ENCODE measurements at places on chromosomes 2 and 18.

GRCh38 chr2:99140056-99140859, 1.2 kb upstream of the C2orf15 start:
- DNase-seq, result no peak

- DNase-seq, result no peak
Measured at GRCh38 chr2:80050246-80050645, 254.3 kb downstream of the LRRTM1 start.

- DNase-seq, result peak; percentile 74
Measured at GRCh38 chr2:53129851-53130250, 637.8 kb upstream of the CHAC2 start.

DNA sequence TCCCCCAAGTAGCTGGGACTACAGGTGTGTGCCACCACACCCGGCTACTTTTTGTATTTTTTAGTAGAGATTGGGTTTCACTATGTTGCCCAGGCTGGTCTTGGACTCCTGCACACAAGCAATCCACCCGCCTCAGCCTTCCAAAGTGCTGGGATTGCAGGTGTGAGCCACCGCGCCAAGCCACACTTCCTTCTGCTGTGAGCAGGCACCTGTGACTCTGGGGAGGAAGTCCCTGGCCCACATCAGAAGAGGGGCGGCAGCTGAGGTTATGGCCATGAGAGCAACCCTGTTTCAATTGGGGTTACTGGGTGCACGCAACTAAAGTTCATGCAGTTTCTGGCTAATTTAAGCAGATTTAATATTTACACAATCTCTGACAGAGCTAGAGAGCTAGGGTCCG, 91.0 kb downstream of the PLB1 start:
- no peak for DNase-seq

- DNase-seq, result no peak
Measured at GRCh38 chr18:48254077-48254602, 155.0 kb downstream of the ZBTB7C start.

- no peak for DNase-seq
Measured at GRCh38 chr2:96739076-96739632, 710 bp downstream of the LMAN2L start.

DNA sequence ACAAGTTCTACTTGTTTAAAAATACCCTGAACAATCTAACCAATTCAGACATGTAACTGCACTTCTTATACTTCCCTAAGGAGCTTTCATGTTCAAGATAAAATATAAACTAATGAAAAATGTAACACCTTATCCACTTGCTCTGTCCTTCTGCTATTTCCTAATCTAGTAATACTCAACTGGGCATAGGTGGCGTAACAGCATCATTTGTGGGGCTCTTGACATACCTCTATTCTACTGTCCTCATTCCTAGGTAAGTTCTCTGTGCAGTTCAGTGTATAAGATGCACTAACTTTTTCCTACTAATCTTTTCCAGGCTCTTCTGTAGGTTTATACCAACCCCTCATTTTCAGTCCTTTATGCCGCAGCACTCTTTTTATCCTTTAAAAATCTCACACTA, 36.7 kb downstream of the PRKD3 start:
- DNase-seq, result no peak

- no peak for DNase-seq
Measured at GRCh38 chr18:74225193-74225840, 66.4 kb downstream of the CYB5A start.

DNA sequence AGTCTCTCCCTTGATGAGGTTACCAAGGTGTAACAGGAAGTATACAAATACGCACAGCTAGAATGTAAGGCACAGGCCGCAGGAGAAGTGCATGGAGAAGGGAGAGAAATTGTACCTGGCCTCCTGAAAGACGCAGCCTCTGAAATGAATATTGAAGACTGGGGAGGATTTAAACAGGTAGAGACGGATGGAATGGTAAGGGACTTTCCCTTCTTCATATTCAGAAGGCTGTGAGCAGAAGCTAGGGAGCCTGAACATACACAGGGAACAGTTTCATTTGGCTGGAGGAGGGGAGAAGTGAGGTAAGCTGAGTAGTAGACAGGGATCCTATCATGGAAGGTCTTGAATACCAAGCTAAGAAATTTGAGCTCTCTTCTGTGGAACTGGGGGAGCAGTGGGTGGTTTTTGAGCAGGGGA, 112.7 kb downstream of the ANKRD44 start:
- no peak for DNase-seq

GRCh38 chr2:178761759-178762371, 45.4 kb downstream of the TTN start:
- peak; percentile 37 for DNase-seq

DNA sequence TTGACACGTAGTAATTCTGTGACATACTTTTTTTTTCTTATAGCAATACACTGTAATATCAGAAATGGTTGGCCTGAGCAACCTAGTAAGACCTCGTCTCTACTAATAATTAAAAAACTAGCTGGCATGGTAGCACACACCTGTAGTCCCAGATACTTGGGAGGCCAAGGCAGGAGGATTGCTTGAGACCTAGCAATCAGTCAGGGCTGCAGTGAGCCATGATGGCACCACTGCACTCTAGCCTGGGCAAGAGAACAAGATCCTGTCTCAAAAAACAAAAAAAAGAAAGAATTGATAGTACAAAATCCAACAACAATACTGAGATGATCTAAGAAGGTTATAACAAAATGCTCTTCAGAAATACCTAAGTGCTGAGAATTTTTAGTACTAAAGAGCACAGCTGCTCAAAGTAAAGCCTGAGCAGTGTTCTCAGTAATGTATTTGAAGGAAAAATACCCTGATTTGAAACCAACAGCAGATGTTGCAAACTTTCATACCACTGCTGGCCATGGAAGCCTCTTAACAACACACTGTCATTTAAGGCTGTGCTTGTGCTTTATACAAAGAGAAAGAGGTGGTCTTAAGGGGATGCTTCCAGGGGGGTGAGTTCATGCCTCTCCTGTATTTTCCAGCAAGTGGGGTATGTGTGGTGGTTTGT, 132.6 kb upstream of the CDCA7 start:
- DNase-seq, result no peak

DNA sequence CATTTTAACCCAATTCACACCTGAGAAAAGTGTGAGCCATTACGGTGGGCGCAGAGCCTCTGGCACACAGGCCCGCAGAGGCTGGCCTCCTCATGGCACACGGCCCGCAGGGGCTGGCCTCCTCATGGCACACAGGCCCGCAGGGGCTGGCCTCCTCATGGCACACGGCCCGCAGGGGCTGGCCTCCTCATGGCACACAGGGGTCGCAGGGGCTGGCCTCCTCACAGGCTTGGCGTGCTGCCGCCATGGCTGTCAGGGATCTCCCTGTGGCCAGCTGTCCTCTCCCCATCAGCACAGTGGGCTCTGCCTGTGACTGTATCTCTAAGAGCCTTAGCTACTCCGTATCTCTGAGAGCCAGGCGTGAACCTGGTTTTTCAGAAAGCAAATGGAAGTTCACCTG, 24.6 kb downstream of the ANO7 start:
- no peak for DNase-seq

- DNase-seq, result no peak
Measured at GRCh38 chr2:202406445-202406978, 30.4 kb downstream of the BMPR2 start.

GRCh38 chr2:8168022-8168717, 513.7 kb upstream of the ID2 start:
- DNase-seq, result no peak

- DNase-seq, result no peak
Measured at GRCh38 chr2:45394842-45395241, 216.2 kb downstream of the SRBD1 start.

- DNase-seq, result no peak
Measured at GRCh38 chr2:205610437-205610836, 71.9 kb upstream of the NRP2 start.

- no peak for DNase-seq
Measured at GRCh38 chr2:130371723-130372054, 15.8 kb downstream of the PTPN18 start.

DNA sequence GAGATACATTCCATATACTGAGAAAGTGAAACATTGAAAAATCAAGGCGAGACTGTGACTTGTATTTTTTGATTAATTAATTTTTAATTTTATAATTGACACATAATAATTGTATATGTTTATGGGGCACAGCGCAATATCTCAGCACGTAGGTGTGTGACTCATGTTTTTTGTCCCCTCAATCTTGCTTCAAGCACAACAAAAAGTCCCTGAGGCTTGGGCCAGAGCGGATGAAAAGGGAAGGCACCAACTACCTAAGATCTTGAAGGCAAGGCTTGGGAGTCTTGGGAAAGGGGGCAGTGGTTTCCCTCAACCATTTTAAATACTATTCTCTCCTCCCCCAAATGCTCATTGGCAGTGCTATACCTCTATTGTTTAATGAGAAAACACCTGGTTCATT, 9.9 kb downstream of the SGPP2 start:
- no peak for DNase-seq

GRCh38 chr2:170723446-170723958, 8.4 kb downstream of the SP5 start:
- no peak for DNase-seq

DNA sequence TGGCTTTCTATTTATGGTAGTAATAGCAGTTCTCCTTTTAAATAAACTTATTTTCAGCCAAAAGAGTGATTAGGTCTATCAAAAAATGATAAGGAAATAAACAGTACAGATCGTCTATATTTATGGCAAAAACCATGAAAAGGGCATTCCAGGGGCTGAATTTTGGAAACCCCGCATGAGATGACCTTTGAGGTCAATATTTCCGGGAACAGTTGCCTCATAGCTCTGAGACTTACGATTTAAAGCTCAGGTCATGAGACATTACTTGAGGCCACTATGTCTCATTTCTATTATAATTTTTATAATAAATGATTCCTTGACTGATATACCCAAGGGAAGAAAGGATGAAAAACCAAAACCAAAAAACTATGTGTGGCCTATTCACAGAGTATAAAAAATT, 101.1 kb downstream of the LDLRAD4 start:
- DNase-seq, result no peak

DNA sequence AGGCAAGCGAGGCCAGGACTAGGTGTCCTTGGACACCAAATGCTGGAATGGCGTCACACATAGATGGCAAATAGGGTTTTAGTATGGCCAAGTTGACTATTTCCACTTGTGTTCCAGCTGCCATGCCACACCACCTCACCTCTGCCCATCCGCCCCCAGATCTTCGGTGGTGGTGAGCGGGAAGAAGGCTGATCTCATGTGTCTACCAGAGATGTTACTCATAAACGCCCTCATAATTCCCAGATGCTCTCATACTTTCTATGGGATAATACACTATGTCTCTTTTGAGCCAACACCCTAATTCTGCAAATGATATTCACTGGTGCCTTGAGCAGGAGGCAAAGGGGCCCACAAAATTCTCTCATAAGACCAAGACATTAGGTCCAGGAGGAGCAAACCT, 281.1 kb upstream of the FN1 start:
- no peak for DNase-seq

GRCh38 chr2:78024996-78025395, 502.8 kb upstream of the LRRTM4 start:
- DNase-seq, result no peak

GRCh38 chr2:146821836-146822316, 1023.0 kb upstream of the ACVR2A start:
- peak; percentile 61 for DNase-seq

- no peak for DNase-seq
Measured at GRCh38 chr2:60002183-60002867, 551.1 kb downstream of the BCL11A start.

DNA sequence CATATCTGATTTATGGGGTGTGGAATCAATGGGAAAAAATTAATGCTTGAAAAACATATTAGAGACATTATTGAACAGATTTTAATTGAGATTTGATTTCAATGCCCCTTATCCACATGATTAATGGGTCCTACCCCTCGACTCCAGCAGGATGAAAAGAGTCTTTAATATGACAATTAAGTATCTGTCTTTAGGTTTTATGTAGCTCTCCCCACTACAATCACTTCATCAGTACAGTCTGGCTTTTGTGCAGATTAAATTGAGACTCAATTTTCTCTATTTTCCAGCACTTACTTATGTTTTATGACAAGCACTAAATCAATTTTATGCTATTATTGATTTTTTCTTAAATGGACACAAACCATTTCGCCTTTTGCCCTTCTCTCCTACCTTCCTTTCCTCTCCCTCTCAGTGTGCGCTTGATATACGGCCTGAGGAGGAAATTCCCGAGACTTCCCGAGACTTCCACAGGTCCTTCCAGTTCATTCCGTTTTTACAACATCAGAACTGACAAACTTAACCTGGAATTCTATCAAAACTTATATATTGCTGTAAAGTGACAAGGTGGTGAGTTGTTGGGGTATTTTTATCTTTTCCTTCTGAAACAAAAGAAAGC, 555.1 kb upstream of the SALL3 start:
- no peak for DNase-seq

- no peak for DNase-seq
Measured at GRCh38 chr2:11163439-11164317, 8.4 kb downstream of the SLC66A3 start.

- DNase-seq, result peak; percentile 84
Measured at GRCh38 chr18:55321265-55322177, 266.5 kb downstream of the TCF4 start.

- no peak for DNase-seq
Measured at GRCh38 chr18:31954349-31954748, 11.4 kb upstream of the TRAPPC8 start.

GRCh38 chr2:215749092-215749957, 264.0 kb downstream of the MREG start:
- no peak for DNase-seq

DNA sequence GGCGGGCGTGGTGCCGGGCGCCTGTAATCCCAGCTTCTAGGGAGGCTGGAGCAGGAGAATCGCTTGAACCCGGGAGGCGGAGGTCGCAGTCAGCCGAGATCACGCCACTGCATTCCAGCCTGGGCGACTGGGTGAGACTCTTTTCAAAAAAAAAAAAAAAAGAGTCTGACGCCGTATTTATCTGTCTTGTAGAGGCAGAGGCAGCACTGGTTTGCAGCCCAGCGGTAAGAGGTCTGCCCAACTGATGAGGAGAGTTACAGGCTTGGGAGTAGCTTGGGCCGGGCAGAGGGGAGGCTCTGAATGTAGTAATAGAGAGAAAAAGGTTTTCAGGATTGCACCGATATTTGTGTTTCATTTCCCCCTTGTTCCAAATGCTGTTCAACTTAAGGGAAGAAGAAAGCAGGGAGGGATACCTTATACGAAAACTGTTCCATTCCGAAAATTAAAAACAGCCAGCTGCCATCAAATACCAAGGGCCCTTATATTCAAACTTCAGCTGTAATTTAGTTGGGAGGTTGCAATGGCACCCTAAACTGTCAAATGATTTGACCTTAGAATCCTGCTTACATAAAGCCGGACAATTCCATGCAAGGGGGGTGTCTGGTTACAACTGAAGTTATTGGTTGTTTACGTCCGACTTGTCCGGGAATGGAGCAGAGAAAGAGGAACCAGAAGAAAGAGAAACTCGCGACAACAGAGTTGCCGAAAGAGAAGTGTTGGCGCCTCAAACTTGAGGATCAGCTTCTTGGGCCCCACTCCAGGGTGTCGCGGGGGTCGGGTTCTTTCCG, 9.2 kb upstream of the SP9 start:
- no peak for DNase-seq

DNA sequence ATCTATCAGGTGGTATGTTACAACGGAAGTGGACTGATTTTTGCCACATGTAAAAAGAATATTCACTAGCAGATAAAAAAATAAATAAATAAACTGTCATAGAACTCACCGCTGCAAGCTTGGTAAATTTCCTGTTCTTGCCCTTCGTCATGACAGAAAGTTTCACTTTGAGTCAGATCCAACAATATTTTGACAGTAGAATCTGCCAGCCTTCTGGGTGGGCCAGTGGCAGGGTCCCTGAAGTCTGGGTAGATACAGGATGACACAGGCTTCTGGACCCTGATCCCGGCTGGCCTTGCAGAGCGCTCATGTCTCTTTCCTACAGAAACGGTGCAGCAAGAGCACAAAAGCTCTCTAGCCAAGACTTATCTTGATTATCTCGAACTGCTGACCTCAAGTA, 97.8 kb upstream of the PMAIP1 start:
- DNase-seq, result no peak
